Foreskin keratinocyte (primary cell): ENCODE measurements at places on chromosomes 6 and 20. TPM values are rescaled to one million over a fixed set of nuclear protein-coding genes. Genes with fewer than 3 reads are reported as not detected.
A peak's percentile ranks its signal among the peaks of the same experiment; 100 is the strongest.

DNA sequence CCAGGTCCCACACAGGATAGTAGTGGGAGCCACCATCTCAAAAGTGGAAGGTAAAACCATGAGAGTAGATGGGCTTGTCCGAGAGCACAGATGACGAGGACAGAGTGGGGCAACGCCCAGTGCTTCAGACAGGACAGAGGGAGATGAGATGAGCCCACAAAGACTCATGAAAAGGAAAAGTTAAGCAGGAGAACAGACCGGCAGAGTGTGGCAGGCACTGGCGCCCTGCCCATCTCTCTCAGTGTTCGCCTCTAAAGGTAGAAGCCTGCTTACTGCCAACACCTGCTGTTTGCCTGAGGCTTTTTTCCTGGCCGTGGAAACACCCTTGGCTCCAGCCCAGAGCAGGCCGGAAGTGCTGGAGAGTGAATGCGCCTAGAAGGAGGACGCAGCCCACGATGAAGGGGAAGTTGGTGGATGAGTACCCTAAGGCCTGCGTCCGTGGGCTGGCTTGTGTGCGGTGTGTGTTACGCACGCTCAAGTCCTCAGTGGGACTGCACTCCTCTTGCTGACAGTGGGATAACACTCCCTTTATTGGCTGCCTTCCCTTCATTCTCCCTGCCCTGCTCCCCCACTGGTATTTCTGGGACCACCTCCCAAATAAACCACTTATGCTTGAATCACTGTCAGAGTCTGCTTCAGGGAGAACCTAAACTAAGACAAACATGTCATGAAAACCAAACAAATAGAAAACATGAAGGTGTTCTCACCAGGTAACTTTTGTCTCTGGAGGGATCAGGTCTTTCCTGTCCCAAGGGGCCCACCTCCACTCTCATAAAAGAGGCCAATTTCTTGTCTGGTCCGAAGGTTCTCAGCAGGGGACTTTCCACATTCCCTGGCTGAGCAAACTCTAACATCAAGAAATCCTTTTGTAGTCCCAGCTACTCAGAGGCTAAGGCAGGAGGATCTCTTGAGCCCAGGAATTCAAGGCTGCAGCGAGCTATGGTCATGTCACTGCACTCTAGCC is 9.1 kb upstream of the FOXP4 start:
- peak; percentile 75 for DNase-seq

GRCh38 chr6:122180132-122180531 is 219.3 kb upstream of the HSF2 start:
- DNase-seq: no peak

OOEP gene
- total RNA-seq: 0.14 and 0.49 TPM in 2 replicates

DNA sequence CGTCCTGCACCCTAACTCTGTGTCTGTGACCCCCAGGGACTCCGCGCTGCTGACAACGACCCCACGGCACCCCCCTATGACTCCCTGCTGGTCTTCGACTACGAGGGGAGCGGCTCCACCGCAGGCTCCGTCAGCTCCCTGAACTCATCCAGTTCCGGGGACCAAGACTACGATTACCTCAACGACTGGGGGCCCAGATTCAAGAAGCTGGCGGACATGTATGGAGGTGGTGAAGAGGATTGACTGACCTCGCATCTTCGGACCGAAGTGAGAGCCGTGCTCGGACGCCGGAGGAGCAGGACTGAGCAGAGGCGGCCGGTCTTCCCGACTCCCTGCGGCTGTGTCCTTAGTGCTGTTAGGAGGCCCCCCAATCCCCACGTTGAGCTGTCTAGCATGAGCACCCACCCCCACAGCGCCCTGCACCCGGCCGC is 129.0 kb downstream of the TAF4 start:
- no peak for DNase-seq

GNMT gene
- total RNA-seq: 0.20 and 0.32 TPM in 2 replicates

DNA sequence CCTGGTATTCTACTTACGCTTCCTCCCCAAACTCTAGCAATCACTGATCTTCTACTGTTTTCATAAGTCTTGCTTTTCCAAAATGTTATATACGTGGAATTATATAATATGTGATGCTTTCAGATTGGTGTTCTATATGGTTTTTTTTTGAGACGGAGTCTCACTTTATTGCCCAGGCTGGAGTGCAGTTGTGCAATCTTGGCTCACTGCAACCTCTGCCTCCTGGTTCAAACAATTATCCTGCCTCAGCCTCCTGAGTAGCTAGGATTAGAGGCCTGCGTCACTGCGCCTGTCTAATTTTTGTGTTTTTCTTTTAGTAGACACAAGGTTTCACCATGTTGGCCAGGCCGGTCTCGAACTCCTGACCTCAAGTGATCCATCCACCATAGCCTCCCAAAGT is 10.9 kb upstream of the FAM83D start:
- DNase-seq: no peak

UST gene
- 11.1 and 13.3 TPM in 2 replicates for total RNA-seq

COX4I2 gene
- not detected in 2 replicates for total RNA-seq

DNA sequence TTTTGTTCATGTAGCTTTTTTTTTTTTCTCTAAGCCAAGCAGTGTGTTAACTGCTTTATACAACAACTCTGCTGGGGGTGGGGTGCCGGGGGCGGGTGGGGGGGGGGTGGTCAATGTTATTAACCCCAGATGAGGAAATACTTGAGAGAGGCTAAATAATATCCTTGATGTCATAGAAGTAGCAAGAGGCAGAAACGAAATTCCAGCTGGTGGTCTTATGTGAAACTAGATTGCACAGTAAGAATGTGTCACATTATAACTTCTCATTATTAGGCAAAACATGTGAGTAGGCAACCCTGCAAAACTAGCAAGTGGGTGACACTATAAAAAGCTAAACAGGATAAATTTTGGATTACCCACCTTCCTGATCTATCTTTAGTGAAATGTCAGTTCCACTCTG is 12.8 kb downstream of the MYLK4 start:
- no peak for DNase-seq

- DNase-seq: peak; percentile 32
Measured at GRCh38 chr20:19205981-19206396, 6.5 kb upstream of the SLC24A3 start.

NELFCD gene
- 53.7 and 64.4 TPM in 2 replicates for total RNA-seq
